ENCODE measurements at places on chromosomes 7 and 10. TPM values are rescaled to one million over a fixed set of nuclear protein-coding genes. Genes with fewer than 3 reads are reported as not detected.

- no peaks in the 10 kb centered on the region for H3K36me3 ChIP-seq
- H3K27ac ChIP-seq = no peak overlapping the region
- no peak overlapping the region for H3K4me3 ChIP-seq
- DNase-seq = no peak
Measured at GRCh38 chr7:36765605-36766004, 41.3 kb upstream of the AOAH start.

GRCh38 chr10:89238956-89239644 lies 12.5 kb downstream of the LIPA start:
- no peak for DNase-seq
- no peak overlapping the region for H3K27ac ChIP-seq
- H3K4me3 ChIP-seq = no peak overlapping the region
- peaks cover 10% of the 10 kb centered on the region for H3K4me1 ChIP-seq
- H3K36me3 ChIP-seq = peaks cover 3% of the 10 kb centered on the region
- H3K27me3 ChIP-seq = no peaks in the 10 kb centered on the region

GRCh38 chr7:36900988-36901710 lies 176.9 kb upstream of the AOAH start:
- peaks cover 23% of the 10 kb centered on the region for H3K36me3 ChIP-seq
- no peak overlapping the region for H3K27ac ChIP-seq
- no peaks in the 10 kb centered on the region for H3K27me3 ChIP-seq
- no peaks in the 10 kb centered on the region for H3K4me1 ChIP-seq

- peak overlapping the region; percentile 45 for H3K27ac ChIP-seq
- H3K27me3 ChIP-seq = no peaks in the 10 kb centered on the region
- H3K36me3 ChIP-seq = peaks cover 14% of the 10 kb centered on the region
- peaks cover 15% of the 10 kb centered on the region for H3K4me1 ChIP-seq
- no peak for DNase-seq
- H3K4me3 ChIP-seq = no peak overlapping the region
Measured at GRCh38 chr10:70885481-70885880, 2.9 kb downstream of the PCBD1 start.

DNA sequence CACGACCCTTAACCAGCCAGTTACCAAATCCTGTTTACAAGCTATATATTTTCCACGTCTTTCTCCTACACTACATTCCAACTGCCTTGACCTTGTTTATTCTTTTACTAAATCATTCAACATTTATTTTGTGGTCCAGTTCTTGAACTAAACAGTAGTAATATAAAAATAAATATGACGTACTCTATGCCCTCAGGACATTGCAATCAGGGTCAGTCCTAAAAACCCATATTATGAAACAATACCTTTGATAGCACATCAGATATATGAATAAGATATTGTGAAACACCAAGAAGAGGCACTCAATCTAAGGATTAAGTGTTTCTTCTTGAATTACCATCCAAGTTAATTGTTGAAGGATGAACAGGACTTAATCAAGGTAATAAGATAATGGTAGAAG lies 52.5 kb upstream of the WNT16 start:
- no peak overlapping the region for H3K4me3 ChIP-seq
- no peak overlapping the region for H3K27ac ChIP-seq
- peaks cover 34% of the 10 kb centered on the region for H3K27me3 ChIP-seq
- no peak for DNase-seq

- no peaks in the 10 kb centered on the region for H3K36me3 ChIP-seq
- H3K4me1 ChIP-seq = peaks cover 24% of the 10 kb centered on the region
- H3K27me3 ChIP-seq = peaks cover 7% of the 10 kb centered on the region
- peak; percentile 56 for DNase-seq
- H3K4me3 ChIP-seq = peak within 1 kb of the TSS; percentile 78
Measured at GRCh38 chr7:28180364-28181147, at the start of gene JAZF1. JAZF1 (minus strand) TSS chr7:28180795.

Gene SCIN
- not detected for total RNA-seq
